ENCODE measurements at places on chromosomes 6 and 20.
A peak's percentile ranks its signal among the peaks of the same experiment; 100 is the strongest.

DNA sequence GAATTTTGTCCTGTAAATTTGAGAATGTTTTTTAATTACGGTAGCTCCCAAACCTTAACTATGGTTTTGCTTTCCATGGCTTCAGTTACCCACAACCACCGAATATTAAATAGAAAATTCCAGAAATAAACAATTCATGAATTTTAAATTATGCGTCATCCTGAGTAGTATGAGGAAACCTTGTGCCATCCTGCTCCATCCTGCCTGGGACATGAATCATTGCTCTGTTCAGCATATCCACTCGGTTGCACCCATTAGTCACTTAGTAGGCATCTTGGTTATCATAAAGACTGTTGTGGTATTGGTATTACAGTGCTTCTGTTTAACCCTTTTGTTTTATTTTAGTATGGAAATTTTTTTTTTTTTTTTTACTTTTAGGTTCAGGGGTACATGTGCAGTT, 39.7 kb downstream of the KCNS1 start:
- DNase-seq = no peak

DNA sequence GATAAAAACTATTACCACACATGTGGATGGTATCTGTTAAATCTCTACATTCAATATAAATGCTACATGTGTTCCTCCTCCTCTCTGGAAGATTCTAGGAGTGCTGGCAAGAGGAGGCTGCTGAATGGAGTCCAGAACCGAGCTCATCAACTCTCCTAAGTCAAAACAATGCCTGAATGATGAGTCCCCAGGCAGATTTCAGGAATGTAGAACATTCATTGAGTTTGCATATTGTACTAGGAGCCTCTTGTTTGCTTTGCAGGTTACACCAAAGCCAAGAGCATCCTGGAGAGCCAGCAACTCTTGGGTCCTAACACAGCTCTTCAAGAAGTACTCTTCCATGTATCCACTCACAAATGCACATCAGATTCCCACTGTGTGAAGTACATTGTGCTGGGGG, 117.6 kb upstream of the UST start:
- DNase-seq = no peak

- DNase-seq = no peak
These were observed 166.8 kb downstream of the DST start for GRCh38 chr6:56475736-56476457.

DNA sequence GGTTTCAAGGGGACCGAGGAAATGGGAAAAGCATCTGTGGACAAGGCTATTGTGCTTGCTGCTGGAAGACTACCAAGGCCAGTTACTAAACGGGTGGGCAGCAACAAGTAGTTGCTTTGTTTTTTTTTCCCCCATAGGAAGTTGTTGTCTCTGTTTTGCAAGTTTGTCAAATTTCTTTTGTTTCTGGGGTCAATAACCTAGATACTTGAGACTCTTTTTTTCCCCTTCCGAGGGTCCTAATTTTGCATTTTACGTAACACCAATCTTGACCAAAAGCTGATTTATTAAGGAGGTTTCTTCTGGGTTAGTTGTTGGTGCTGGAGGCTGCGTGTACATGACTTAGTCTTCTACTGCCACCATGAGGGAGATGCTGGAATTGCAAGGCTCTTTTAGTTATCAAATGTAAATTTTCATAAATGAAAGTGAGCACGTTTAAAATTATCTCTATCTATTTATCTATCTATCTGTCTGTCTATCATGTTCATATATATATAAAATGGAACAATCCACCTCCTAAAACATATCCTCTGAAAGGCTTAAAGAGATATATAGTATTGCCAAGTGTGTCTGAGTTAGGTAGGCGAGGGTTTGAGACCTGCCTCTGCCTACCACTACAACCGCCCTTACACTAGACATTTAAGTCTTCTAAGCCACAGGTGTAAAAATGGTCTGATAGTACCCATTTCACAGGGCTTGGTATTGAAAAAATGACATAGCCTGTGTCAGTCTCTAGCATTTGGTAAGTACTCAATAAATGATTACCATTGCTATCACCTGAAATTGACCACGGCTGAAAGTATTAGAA, 60.2 kb downstream of the GCLC start:
- DNase-seq = peak; percentile 98

GRCh38 chr20:50980851-50981713, 22.5 kb downstream of the MOCS3 start:
- DNase-seq = peak; percentile 86

GRCh38 chr6:12944001-12944400, 227.4 kb downstream of the PHACTR1 start:
- DNase-seq = no peak

DNA sequence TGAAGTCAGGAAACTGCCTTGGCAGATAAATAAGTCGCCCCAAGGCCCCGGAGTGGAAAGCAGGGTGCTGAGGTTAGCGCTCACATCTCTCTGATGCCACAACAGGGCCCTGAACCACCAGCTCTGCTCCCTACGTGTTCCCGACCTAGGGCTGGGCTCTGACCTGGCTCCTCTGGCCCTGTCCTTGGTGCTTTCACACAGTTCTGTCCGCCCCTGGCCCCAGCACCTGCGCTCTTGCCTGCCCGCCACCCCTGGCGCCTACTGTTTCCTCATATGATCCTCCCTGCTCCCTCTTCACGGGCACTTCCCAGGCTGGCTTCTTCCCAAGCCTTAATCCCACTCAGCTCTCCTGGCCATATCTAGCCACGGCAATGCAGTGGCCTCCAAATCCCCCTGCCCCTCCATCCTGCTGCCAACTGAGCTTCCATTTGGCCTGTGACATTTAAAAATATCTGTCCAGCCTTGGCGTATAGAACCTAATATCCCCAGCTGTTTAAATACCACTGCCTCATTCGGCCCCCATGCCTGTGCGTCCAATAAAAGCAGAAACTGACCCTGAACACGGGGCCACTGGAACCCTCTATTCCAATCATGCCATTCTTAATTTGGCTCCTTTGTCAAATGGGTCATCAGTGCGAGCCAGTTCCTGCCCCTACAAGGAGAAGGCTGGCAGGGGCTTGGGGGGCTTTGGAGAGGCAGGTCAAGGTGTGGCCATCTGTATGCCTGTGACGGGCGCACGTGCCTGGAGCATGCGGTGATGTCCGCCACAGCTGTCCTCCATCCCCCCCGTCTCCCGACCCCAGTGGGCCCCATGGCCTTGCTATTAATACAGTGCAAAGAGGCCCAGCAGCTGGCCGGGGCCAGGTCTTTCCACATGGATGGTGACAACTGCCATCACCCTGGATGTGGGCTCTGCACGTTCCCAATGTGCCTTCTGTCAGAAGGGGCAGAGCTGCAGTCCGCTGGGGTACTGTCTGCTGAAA, 27.7 kb downstream of the GNAS-AS1 start:
- DNase-seq = no peak

DNA sequence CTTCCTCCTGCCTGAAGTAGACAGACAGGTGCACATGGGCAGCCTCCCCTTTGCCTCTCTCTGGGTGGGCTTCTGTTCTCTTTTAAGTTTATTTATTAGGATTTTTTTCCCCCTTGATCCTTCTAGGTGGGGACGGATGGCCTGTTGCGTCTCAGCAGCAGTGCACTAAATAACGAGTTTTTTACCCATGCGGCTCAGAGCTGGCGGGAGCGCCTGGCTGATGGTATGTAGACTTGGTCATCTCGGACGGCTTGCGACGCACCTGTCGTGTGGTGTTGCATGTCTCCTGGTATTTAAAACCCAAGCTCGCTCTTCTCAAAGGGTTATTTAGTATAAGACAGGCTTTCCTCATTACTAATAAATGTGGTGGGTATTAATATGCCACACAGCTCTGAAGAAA, 73.3 kb downstream of the ASXL1 start:
- no peak for DNase-seq

- DNase-seq = no peak
These were observed 50.3 kb downstream of the DEK start for GRCh38 chr6:18214003-18214402.

DNA sequence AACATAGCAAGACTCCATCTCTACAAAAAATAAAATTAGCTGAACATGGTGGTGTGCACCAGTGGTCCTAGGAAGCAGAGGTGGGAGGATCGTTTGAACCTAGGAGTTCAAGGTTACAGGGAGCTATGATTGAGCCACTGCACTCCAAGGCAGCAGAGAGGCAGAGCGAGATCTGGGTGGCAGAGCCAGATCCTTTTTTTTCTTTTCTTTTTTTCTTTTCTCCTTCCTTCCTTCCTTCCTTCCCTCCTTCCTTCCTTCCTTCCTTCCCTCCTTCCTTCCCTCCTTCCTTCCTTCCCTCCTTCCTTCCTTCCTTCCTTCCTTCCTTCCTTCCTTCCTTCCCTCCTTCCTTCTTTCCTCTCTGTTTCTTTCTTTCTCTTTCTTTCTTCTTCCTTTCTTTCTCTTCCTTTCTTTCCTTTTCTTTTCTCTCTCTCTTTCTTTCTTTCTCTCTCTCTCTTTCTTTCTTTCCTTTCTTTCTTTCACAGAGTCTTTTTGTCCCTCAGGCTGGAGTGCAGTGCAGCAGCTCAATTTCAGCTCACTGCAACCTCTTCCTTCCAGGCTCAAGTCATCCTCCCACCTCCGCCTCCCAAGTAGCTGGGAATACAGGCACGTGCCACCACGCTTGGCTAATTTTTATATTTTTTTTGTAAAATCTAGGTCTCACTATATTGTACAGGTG, 9.2 kb upstream of the VSTM2L start:
- no peak for DNase-seq

- peak; percentile 32 for DNase-seq
These were observed 74.6 kb downstream of the OR2B2 start for GRCh38 chr6:27837625-27838057.

- DNase-seq = no peak
These were observed 20.6 kb downstream of the CYP39A1 start for GRCh38 chr6:46632053-46632452.

DNA sequence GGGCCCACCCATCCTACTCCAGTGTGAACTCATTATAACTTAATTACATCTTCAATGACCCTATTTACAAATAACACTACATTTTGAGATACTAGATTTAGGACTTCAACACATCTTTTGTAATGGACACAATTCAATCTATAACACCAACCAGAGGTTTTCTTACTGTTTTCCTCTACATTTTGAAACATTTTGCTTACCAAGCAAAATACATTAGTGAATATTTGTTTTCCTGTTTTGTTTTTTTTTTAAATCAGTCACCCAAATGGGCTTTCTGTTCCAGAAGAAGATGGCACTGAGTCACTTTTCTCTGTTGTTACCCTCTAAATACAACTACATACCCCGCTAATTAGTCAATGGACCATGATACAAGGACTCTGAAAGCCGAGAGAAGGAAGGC, 104.7 kb upstream of the PRND start:
- DNase-seq = no peak

DNA sequence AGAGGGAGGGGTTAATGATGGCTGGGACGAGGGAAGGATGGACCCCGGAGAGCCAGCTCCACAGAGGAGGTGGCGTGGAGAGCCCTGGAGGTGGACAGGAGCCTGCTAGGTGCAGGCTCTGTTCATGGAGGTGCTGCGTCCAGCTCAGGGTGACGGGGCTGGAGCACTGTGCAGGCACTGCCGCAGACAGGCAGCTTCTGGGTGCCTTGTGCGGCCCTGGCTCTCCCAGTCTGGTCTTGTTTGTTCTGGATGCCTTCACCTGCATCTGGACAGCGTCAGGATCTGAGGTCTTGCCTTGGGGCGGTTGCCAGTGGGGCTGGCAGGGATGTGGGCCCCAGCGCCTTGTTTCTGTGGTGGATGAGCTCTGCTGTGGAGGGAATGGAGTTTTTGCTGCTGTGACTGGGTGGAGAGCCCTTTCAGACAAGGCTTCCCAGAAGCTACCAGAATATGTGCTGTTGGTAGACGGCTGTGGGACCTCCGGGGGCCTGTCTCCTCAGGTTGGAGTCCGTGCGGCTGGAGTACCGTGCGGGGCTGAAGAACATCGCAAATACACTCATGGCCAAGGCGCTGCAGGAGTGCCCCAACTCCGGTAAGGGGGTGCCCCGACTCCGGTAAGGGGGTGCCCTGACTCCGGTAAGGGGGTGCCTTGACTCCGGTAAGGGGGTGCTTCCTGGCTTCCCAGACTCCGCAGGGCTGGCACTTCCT, 7.8 kb upstream of the C20orf204 start:
- no peak for DNase-seq

GRCh38 chr6:16694781-16695578, 66.3 kb downstream of the ATXN1 start:
- peak; percentile 84 for DNase-seq

GRCh38 chr20:49812507-49813304, at the start of gene SLC9A8:
SLC9A8 (plus strand) TSS chr20:49812828; CDS start chr20:49812923, 95 bp downstream.
- DNase-seq = peak; percentile 100

GRCh38 chr6:43147691-43148477, 23.2 kb upstream of the SRF start:
- no peak for DNase-seq

GRCh38 chr6:129555206-129555832, 154.7 kb downstream of the ARHGAP18 start:
- DNase-seq = no peak

- DNase-seq = no peak
These were observed 191.2 kb upstream of the SOX4 start for GRCh38 chr6:21402368-21402767.
